ENCODE measurements at places on chromosomes 2 and 18.

DNA sequence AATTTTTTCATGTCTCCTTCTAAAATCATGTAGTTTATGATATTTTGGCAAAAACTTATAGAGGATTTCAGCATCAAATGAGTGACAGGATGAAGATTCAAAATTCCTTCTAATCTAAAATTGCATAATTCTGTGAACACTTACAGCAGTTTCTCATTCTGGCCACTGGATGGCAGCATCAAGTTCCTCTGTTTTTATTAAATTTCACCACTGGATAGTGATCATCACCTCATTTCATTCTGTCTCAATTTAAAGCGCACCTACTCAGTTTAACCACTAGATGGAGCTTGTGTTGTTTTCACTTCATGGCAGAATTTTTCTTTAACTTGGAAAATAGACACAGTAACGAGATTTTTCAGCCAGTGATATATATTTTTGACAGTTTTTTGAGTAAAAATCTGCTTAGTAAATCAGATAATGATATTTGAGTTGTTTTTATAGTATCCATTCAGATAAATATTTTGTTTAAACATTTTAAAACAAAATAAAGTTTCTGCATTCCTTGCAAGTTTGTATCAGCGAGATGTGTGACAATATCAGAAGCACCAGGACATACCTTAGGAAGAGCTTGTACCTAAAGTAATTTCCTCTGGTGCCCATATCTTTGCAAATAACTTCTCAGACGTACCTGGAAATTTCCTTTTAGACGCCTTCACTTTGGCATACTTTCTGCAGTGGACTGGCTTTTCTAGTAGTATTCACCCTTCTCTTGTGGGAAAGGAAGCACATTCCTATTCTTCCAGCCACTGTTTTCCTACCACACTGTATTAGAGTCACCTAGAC, 94.7 kb upstream of the ARHGAP15 start:
- peak; percentile 30 for DNase-seq

GRCh38 chr18:3906116-3906750, 456.3 kb downstream of the TGIF1 start:
- no peak for DNase-seq

- DNase-seq = no peak
Observed at GRCh38 chr2:38886063-38886462, 3.6 kb upstream of the ARHGEF33 start.

GRCh38 chr2:105144941-105145300, 96.6 kb upstream of the GPR45 start:
- no peak for DNase-seq

DNA sequence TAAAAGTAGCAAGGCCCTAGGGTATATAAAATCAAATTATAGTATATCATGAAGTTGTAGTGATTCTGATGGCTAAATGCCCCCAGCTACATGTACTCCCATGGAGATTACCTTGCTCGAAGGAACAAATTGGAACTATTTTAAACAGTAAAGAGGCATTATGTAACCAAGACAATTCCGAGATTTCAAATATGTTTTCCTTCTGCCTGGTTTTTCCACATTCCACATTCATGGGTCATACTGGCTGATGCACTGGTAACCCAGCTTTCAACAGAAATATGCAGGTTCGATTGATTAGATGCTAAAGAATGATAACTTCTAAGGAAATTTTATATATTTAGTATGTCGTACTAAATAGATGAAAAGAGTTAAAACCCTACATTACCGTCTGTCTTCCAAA, 62.3 kb upstream of the MGAT4A start:
- no peak for DNase-seq

GRCh38 chr2:241038374-241039180, 40.2 kb downstream of the SNED1 start:
- no peak for DNase-seq

DNA sequence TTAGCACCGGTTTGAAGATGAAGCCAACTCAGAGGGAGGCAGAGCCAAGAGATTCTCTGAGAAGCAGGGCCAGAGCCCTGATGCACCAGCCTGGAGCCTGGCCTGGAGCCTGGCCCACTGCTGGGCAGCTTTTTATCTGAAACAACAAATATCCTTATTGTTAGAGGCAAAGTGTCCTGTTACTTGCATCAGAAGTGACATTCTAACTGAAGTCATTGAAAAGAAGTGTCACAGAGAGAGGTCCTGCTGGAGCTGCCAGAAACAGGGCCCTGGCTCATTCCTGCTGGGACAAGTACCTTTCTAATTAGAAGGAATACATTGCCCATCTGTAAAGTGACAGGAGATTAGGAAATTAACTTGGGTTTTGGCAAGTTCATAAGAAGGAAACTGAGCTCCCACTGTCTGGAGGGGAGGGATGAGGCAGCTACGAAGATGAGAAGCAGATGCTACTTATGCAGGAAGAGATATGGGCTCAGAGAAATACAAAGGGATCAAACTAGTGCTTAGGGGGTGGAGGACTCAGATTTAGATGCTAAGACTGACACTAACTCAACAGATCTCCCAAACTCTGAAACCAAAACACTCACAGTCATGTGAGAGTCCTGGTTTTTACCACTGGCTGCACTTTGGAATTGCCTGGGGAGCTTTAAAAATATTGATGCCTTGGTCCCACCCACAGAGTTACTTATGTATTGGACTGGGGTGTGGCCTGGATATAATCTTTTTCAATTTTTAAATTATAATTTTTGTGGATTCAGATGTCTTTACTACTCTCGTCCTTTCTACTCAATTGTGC, 11.0 kb upstream of the HK2 start:
- no peak for DNase-seq

DNA sequence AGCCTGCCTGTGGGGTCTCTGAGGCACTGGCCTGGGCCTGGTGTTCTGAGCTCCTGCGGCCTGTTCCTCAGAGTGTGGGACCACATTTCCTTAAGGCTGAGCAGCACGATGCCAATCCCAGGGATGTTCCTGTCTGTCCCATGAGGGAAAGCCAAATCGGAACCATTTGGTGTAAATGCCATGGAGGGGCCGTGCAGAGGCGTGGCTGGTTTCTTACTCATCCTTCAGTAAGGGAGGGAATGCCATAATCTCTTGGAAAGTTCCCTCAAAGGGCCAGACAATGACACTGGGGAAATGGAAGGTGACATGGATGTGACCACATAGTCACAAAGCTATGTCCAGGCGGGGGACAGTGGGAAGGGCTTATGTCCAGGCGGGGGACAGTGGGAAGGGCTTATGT, 14.4 kb upstream of the PTMA start:
- DNase-seq = no peak

DNA sequence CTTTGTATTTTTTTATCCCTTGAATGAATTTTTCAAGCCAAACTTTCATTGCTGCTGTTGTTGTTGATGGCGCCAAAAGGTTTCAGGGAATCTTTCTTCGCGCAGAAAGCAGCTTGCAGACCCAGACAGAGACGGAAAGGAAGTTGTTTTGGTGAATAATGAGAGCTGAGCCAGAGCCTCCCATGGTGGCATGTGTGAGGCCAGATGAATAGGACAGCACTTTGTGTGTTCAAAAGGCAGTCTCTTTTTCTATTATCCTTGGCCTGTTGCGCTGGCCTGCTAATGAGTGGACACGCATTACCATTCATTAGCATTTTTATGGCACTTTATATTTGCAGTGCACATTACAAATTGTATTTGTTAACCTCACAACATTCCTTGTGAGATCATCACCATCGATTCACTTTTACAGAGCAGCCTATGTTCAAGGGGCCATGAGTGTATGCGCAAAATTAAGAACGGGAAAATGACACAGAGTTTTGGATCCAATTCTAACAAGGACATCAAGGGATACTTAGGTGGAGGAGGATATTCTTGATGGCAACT, 754.7 kb downstream of the BCL11A start:
- DNase-seq = no peak

DNA sequence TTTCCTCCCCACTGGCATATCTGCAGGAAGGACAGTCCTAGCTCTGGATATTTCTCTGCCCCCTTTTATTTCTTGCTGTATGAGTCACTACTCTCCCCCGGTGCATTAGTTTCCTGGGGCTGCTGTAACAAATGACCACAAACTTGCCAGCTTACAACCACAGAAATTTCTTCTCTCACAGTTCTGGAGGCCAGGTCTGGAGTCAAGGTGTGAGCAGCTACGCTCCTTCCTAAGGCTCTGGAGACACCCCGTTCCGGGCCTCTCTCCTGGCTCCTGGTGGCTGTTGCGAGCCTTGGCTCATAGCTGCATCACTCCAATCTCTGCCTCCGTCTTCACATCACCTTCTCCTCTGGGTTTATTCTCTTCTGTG, 34.1 kb downstream of the PTPRM start:
- DNase-seq = no peak

DNA sequence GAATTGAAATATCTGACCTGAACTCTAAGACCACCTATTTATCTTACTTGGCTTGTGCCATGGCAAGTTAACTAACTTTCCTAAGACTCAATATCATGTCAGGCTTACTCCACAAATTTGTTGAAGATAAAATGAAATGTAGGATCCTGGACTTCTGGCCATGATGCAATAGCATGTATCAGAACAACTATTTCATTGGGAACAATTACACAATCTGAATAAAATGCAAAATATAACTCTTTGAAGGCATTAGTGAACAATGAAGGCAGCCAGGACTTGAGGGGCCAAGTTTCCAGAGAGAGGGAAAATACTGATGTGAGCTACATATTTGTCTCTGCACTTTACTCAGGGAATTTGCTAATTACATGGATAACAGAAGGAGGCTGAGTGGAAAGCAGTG, 476.5 kb upstream of the ACVR2A start:
- no peak for DNase-seq

GRCh38 chr18:72867746-72868584, at the start of gene NETO1:
TSS of gene NETO1 (minus strand) at chr18:72867987. CDS start at chr18:72867291, 696 bp downstream.
- no peak for DNase-seq

DNA sequence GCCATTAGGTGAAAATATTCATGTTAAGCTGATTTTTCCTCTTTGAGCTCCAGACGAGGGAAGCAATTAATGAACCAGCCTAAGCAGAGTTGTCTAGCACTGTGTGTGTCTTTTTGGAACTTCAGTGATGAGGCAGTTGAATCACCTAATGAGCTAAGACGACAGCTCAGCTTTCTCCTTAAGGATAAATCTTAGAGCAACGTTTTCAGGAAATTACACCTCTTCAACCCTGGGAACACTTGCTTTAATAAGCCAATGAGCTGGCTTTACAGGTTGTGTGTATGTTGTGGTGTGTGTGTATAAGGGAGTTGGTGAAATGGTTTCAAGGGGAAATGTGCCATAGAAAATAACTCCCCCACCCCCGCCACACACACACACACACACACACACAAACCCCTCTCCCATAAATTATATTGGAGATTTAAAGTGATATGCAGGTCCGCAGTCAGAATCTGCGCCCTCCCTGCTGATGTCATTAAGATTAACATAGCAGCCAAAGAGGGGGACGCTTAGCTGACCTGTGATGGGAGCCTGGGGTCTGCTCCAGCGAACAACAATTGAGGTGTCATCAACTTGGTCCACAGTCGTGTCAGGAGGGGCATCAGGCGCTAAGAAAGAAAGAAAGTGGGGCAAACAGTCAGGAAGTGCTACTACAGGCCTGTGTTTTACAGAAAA, 28.1 kb downstream of the FN1 start:
- no peak for DNase-seq

DNA sequence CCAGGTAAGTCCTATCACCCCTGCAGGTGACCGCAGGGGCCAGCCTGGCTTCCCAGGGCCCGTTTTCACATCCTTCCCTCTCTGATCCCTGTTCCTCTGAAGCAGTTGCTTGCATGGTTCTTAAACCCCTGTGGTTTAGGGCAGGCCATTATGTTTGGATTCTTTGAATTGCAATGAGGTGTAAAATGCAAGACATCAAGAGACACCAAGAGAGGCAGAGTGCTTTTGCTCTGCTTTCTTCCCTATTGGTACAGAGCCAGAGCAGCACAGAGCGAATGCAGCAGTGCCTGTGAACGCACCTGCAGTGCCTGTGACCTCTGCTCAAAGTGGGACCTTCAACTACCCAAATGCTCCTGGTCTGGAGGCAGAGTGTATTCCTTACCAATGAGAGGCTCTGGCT, 7.6 kb downstream of the RFX8 start:
- DNase-seq = no peak

- no peak for DNase-seq
Observed at GRCh38 chr18:64994370-64994769, 756.4 kb upstream of the CDH7 start.

DNA sequence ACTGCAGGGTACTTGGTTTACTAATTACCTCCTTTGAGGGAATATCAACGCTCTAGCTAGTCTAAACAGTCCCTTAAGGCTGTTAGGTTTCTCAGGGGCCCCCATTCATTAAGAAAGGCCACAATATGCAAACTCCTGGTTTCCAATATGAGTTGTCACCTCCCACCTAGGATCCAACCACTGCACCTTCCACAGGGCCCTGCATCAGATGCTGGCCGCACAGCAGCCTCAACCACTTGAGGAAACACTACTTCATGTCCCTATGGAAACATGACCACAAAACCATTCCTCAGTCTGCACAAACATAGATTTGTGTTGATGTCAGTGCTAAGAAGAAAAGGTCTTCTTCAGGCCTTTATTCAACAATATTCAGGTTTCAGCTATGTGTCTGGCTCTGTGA, 40.9 kb downstream of the STAT4 start:
- DNase-seq = no peak

Measured in activated CD8-positive, alpha-beta memory T cell treated with anti-CD3 and anti-CD28 coated beads for 4 hours (primary cell).